ENCODE measurements at places on chromosomes 5 and 9. TPM values are rescaled to one million over a fixed set of nuclear protein-coding genes. Genes with fewer than 3 reads are reported as not detected.

Gene ECSCR
- total RNA-seq = 57.4 TPM

Gene ENHO
- not detected for total RNA-seq

Gene KIF12
- total RNA-seq = not detected

Gene POU5F2
- 6.5 TPM for total RNA-seq

Gene CACFD1
- total RNA-seq = 2.7 TPM

Gene C9orf50
- not detected for total RNA-seq

Gene PRELID1
- 63.3 TPM for total RNA-seq

Gene RLN2
- total RNA-seq = not detected

Gene IL9
- total RNA-seq = not detected

Gene PDE6A
- total RNA-seq = not detected

Gene TRIM36
- total RNA-seq = 0.79 TPM

Gene LHX3
- total RNA-seq = not detected

DNA sequence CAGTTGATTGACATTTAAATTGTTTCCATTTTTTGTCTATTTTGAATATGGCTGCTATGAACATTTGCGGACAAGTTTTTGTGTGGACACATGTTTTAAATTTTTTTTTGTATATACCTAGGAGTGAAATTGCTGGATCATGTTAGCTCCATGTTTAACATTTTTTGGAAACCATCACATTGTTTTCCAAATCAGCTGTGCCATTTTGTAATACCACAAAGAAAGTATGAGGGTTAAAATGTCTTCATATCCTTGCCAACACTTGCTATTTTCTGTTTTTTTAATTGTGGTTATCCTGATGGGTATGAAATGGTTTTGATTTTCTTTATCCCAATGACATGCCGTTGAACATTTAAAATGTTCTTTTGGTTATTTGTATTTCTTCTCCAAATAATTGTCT is 52.1 kb downstream of the CARTPT start:
- no peak for DNase-seq

DNA sequence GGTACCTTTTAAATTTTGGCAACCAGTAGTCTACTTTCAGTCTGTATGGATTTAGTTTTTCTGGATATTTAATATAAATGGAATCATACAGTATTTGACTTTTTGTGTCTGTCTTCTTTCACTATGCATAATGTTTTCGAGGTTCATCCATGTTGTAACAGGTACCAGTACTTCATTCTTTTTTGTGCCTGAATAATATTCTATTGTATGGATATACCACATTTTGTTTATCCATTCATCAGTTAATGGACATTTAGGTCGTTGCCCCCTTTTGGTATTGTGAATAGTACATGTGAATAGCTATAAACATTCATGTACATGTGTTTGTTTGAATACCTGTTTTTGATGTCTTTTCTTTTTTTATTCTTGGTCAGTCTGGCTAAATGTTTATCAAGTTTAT is 19.1 kb upstream of the TBCA start:
- no peak for DNase-seq

DNA sequence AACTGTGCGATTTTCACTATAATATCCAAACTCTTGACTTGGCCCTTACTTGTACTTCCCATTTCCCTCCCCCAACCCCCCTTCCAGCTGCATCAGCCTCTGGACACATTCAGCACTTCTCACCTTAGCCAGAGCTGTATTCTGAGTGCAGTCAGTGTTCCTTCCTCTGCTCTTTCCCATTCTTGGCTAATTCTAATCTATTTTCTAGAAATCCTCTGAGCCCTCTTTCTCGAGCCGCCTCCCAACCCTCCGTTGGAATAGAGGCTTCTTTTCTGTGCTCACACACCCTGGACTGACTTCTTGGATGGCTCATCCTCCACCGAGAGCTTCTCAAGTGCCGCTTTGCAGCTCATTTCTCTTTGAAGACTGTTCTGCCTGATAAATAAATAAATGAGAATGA is 188.8 kb downstream of the NTRK2 start:
- DNase-seq = no peak

DNA sequence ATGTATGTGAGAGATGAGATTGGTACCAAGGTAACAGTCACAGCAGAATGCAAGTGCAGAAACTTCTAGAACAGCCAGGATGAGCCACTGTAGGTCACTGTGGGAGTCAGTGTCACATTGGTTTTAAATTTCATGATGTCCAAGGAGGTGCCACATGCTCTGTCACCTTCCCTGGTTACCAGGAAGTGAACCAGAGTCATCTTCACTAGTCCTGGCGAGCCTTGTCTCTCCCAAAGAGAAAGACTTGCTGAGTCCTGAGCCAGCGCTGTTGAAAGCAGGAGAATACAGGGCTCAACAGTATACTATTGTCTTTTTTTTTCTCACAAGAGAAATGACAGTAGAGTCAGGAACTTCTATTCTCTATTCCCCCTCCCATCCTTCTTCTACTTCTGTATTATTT is 615.5 kb downstream of the RAB3C start:
- DNase-seq = no peak

GRCh38 chr9:35338086-35338485 is 151.8 kb upstream of the RUSC2 start:
- no peak for DNase-seq

DNA sequence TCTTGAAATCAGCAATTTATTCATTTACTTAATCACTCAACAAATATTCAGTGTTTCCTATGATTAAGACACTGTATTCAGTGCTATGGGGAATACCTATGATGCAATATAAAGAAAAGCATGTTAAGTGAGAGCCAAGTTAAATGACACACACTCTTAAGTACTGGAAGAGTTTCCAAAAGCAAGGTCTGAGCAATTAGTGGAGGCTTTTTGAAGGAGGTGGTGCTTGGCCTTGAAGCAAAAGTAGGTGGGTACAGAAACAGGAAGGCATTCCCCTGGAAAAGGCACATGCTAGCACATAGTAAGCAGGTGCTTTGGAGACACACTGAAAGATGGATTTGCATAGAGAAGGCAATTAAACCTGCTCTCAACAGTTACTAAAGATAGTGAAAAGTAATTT is 4.0 kb downstream of the TSLP start:
- DNase-seq = no peak

DNA sequence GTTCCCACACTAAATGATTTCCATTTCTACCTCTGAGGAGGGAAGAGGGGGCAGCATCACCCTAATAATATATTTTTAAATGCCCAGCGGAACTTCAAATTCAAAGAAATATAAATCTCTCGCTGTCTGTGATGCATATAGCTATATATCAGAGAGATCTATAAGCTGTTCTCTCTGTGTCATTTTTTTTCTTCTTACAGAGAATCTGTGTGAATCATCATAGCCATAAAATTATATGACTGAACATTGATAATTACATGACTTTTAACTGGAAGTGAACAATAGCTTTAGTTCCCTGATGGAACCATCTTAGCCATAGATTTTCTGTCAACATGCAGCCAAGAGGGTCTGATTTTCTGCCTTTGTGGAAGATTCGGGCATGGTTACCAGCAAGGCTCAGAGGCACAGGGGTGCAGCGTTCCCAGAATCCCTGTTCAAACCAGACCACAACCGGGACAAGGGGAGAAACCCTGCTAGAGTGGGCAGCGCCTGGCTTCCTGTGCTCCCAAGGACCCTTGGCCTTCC is 93.7 kb upstream of the OSMR start:
- DNase-seq = no peak

DNA sequence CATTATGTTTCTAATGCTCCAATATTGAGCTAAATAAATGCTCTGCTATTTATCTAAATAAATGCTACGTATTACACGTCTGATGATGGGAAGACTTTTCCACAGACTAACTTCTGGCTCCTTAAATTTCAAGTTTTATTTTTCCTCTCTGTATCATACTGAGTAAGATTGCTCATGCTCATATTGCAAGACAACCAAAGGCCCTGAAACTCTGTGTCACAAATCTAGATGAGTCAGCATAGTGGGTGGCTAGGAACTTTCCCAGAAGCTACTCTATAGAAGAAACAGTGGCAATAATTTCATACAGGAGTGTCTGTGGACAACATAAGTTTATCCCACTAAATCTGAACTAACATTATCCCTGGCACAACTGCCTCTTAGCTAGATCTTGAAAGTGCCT is 53.0 kb upstream of the RFX3 start:
- DNase-seq = no peak

DNA sequence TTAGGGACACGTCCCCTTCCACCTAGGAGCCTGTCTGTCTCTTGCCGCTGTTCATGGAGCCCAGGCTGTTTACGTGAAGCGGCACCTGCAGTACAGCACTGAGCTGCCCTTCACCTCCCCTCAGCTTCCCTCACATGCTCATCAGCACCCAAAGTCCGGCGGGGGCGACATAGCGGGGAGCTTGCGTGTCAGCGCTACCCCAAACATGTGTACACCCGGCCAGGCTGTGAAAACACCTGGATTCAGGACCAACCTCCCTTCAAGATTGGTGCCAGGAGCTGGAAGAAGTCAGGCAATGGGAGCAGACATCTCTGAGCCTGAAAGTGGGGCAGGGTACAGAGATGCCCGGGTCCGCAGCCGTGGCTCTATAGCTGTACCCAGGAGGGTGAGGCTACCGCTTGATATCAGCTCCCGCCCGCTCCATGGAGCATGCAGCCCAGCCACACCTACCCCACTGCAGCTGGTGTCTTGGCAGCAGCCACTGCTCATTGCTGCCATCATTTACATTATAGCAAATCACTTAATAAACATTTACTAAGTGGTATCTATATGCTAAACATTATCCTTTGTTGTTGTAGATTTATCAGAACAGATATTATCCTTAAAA is 712.1 kb downstream of the CDH9 start:
- no peak for DNase-seq

DNA sequence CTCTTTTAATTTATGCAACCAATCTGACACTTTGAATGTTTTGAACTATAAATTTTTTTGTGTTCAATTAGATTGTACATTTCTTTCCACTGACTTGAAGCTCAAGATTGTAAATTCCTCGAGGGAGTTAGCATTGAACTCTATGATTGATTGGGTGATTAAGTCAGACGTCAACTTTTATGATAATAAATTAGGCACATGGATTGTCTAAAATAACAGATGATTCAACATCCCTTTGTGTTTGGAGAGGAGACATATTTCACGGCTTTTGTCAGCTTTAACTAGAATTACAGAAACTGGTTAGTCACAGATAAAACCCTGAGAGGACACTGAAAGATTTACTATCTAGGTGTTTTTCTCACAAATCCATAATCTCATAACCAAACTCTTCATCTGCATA is 32.7 kb upstream of the TXNDC8 start:
- no peak for DNase-seq

DNA sequence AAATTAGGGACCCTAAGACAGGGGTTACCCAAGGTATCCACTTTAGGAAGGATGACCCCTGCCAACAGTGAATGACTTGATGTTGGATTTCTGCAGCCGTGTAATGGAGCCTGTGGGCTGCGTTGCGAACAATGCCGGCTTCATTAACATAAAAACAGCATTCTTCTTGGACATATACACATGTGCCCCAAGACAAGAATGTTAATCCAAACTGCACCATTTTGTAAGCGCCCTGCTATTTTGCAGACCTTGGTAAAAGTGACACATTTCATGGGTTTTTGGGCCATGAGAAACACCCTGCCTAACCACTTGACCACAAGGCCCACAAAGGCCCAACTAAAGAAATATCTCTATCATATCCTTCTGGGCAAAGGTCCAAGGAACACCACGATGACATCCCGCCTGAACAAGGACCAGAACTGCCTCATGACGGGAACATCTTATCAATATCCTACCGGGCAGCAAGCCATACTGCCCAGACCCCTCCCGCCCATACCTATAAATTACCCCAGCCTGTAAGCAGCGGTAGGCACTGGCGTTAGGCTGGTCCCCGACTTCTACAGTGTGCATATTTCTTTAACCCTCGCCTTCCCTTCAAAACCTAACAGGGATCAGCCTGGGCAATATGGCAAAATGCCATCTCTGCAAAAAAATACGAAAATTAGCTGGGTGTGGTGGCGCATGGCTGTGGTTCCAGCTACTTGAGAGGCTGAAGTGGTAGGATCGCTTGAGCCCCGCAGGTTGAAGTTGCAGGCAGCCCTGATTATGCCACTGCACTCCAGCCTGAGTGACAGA is 9.7 kb upstream of the PDCD1LG2 start:
- no peak for DNase-seq

DNA sequence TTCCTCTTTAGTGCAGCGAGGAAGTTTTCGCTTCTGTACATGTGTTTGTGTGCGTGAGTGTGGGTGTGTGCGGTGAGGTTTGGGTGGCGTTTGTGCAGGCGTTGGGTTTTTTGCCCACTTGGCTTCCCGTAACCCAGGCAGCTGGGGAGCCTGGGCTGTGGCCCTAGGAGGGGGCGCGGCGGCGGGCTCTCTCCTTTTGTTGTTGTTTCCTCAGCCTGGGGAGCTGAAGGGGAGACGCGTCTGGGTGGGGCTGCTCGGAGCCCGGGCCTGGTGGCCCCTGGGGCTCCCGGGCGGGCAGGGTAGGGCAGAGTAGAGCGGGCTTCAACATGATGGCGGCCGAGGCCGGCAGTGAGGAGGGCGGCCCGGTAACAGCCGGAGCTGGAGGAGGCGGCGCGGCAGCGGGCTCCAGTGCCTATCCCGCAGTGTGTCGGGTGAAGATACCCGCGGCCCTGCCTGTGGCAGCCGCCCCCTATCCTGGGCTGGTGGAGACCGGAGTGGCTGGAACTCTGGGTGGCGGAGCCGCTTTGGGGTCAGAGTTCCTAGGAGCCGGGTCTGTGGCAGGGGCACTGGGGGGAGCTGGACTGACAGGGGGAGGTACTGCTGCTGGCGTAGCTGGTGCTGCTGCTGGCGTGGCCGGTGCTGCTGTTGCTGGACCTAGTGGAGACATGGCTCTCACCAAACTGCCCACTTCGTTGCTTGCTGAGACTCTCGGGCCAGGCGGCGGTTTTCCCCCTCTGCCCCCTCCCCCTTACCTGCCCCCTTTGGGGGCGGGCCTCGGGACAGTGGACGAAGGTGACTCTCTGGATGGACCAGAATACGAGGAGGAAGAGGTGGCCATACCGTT is 665 bp downstream of the RASA1 start:
- DNase-seq = peak; percentile 29

DNA sequence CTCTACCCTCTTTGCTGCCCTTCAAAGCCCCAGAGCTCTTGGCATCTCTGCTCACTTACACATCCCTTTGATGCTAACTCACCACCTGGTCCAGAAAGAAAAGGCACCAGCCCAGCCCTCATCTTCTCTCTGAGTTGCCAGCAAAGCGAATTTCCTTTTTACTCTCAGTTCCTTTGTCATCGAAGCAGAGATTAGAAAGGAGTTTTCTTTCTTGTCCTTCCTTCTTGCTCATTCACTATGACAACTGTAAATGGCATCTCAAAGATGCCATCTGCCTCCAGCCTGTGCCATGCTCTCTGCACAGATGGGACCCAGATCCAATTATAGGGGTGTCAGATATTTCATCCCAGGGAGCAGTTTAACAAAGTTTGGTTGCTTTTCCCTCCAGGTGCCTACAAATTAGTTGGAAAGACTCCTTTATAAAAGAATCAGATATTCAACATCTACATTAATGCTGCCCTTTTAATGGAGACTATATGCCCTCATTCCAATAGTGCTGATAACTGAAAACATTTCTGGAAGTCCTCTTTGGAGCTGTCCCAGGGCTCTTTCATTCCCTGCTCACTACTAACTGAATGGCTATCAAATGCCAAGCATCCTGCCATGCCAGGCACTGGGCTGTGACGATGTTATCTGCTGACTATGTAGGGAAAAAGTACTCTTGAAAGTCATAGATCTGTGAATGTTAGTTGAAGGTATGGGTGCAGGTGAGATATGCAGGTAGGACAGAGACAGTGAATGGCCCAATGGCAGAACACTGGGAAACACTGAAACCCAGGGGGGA is 58.9 kb downstream of the SUSD1 start:
- no peak for DNase-seq

- no peak for DNase-seq
Observed at GRCh38 chr5:11455505-11455904, 448.7 kb downstream of the CTNND2 start.
